ENCODE measurements at places on chromosomes 3 and 15. TPM values are rescaled to one million over a fixed set of nuclear protein-coding genes. Genes with fewer than 3 reads are reported as not detected.

CHL1 gene
- 1.6 TPM for total RNA-seq

DUOXA2 gene
- total RNA-seq: not detected

RETNLB gene
- not detected for total RNA-seq

CCR1 gene
- total RNA-seq: 24.9 TPM

ZBED2 gene
- 0.83 TPM for total RNA-seq

OR5K2 gene
- total RNA-seq: not detected

FBXO40 gene
- total RNA-seq: 147 TPM

ZNF621 gene
- total RNA-seq: 9.2 TPM

PLSCR4 gene
- total RNA-seq: 9.6 TPM

LCTL gene
- not detected for total RNA-seq

- no peak for DNase-seq
Measured at GRCh38 chr3:115275896-115276295, 128.8 kb upstream of the ZBTB20 start.

DNA sequence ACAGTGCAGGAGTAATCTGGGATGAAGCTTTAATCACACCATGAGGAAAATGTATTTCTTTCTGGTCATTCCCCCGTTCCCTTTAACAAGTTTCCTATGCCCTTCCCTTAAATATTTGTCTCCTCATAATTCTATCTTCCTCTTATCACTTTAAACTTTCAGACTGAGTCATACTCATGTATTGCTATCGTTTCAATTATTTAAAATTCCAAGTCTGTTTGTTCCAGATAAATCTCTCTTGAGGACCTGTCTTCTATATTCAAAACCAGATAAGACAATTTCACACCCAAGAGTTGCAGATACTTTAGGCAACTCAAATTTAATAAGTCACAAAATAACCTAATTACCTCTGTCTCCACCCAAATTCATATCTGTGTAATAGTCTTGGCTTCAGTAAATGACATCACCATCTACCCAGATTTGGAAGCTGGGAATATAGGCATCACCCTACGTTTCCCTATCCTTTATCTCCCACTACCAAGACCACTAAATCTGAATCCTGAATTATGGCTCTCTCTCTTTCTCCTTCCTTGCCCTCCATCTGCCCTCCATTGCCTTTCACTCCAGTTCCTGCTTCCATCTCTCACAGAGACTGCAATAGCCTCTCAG lies 220.1 kb downstream of the PYDC2 start:
- no peak for DNase-seq

- DNase-seq: no peak
Measured at GRCh38 chr3:117252208-117252607, 542.6 kb downstream of the TUSC7 start.

DNA sequence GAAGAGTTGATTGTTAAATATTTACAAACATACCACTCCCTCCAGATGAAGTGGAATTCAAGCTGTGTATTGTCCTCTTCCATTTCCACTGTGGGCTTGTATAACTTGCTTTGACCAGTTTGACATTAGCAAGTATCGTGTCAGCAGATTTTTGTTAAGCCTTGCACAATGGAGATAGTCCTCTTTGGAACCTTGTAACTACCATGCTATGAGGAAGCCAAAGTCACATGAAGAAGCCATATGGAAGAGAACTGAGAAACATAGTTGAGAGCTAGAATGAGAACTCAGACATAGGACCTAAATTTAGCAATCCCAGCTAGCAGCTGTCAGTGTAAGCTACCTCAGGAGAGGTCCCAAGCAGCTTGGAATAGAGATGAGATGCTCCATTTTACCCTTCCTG lies 889.2 kb downstream of the PDCD6IP start:
- no peak for DNase-seq

DNA sequence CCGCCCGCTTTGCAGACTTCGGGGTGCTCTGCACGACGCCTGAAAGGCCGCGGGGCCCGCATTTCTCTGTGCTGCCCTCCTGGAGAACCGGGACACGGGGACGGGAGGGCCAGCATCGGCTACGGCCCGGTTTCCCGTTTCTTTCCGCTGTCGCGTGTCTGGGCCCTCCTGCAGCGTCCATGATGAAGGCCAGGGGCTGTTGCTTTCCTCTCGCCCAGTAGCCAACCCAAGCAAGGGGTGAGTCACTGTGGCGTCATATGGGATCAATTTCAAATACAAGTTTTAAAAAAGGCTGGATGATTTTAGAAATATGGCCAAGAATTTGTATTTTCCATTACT lies 435 bp downstream of the SLC35G2 start:
- peak; percentile 27 for DNase-seq

DNA sequence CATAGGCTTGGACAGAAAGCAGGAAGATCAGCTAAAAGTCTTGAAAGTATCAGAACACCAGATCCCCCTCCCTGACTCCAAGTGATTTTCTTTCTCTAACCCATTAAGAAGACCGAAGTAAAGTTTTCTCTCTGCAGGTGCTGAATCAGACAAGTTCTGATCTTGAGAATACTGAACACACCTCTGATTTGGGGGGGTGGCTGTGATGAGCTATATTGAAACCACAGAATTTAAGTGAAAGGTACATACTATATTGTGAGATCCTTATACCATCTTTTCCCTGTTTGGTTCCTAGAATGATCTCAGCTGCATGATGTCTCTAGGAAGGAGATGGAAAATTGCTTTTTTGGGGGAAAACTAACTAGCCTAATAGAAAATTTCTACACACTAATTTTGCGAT lies 196.0 kb downstream of the DIPK2A start:
- DNase-seq: no peak

DNA sequence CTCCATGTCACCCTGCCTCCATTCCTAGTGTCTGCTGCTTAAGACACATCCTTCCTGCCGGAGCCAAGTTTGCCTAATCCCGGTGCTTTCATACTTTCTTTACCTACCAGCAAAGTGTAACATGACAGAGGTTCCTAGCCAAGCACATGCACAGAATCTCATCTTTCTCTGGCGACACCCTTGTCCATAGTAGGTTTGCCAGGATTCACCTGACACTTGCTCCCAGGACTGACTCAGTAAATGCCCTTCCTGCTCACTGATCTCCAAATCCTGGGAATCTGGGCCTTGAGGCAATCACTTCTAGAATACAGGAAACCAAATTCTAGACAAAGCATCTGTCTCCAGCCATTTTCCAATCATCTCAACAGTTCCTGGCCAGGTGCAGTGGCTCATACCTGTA lies 10.2 kb upstream of the NR2E3 start:
- DNase-seq: no peak

DNA sequence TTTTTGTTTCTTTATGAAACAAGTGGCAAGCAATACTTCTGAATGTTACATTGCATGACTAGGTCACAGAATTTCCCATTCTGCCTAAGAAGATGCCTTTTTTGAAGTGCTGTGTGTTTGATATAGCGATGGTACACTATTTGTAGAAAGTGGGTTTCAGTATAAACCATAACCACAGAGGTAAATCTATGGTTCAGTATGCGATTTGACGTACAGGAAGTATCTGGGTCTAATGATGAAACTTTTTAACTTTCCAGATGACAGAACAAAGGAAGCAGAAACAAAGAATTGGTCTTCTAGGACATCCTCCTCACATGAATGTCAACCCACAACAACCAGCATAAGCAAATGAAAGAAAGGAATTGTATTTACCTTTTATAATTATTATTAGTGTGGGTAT lies 133.4 kb upstream of the BHLHE40 start:
- no peak for DNase-seq

DNA sequence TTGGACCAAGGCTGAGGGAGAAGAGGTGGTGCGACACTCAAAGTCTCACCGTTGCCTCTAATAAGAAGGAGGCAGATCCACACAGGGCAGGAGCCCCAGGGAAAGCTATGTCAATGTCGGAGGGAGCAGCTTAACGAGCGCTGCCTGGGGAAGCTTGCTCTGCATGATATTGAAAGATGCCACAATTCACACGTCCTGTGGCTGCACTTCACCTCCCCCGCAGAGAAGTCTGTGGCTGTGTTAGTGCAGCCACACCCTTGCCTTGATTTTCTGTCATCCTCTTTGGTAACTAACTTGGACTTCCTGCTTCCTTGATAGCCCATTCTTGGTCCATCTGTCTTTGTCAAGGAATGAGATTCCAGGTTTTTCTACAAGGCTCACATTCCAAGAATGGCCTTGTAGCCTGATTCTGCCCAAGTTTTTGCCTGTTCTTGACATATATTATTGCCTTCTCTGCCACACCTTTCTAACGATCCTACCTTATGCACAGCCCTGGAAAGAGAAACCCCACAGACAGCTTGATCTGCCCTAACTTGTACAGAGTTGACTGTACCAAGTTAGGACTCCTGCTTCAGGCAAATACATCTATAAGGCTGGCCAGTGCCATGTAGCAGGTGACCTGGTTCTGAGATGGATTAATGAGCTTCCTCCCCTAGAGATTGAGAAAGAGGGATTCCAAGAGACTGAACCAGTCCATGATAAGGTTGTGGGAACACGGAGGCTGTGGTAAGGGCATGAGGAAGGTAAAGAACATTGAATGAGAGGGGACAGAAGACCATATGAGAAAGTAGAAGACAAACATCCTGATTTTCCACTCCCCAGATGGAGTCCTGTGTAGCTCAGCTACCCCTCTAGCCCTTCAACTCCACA lies 153.0 kb upstream of the WNT5A start:
- no peak for DNase-seq

DNA sequence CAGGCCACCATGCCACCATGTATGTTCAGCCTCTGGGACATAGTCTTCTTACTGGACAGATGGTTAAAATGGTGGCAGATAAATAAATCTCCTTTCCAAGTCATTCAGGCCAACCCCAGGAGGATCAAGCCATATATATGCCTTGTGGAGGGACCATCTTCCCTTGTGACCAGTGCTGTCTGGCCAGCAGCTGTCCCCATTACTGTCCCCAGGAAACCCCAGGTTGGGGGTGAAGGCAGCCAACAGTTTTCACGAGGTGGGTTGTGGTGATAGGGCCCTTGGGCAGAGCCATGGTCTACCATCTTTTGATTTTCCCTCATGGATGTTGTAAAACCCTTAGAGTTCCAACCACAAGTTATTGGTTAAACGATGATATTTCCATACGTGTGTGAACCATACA lies 48.7 kb upstream of the PCSK6 start:
- no peak for DNase-seq

GRCh38 chr3:197802779-197803459 lies 11.9 kb downstream of the LRCH3 start:
- no peak for DNase-seq

- no peak for DNase-seq
Measured at GRCh38 chr3:137217733-137218132, 259.9 kb downstream of the IL20RB start.

Data from heart right ventricle (tissue), 16 donors.